ENCODE measurements at places on chromosomes 3 and 15.

DNA sequence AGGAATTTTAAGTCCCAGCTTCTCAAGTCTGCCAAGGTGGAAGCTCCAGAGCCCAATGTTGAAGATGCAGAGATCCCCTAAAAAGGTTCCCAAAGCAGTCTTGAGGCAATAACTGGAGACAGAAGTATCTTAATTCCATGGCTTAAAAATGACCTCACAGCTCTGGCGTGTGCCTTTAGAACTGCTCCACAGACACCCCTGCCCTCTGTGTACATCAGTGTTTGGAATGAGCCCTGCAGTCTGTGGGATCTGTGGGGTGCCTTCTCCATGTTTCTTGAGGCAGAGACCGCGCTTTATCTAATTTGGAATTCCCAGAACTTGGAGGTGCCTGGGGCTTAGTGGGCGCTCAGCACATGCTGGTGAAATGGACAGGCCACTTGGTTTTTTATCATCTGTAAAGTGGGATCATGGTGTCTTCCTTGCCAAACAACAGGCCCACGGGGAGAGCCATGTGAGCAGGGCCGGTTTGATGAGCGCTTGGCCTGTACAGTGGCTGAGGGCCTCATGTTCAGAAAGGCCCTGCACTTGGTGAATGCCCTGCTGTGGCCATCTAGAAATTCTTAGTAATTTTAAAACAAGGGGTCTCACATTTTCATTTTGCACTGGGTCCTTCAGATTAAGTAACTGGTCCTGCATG, 7.1 kb downstream of the ITGA11 start:
- no peaks in the 10 kb centered on the region for H3K27me3 ChIP-seq
- no peak for DNase-seq
- no peaks in the 10 kb centered on the region for H3K36me3 ChIP-seq
- H3K4me3 ChIP-seq = no peak overlapping the region
- H3K4me1 ChIP-seq = peaks cover under 1% of the 10 kb centered on the region

GRCh38 chr3:132703733-132704132, 18.5 kb downstream of the NPHP3 start:
- DNase-seq = no peak
- no peaks in the 10 kb centered on the region for H3K27me3 ChIP-seq
- H3K36me3 ChIP-seq = no peaks in the 10 kb centered on the region
- H3K4me3 ChIP-seq = no peak overlapping the region

DNA sequence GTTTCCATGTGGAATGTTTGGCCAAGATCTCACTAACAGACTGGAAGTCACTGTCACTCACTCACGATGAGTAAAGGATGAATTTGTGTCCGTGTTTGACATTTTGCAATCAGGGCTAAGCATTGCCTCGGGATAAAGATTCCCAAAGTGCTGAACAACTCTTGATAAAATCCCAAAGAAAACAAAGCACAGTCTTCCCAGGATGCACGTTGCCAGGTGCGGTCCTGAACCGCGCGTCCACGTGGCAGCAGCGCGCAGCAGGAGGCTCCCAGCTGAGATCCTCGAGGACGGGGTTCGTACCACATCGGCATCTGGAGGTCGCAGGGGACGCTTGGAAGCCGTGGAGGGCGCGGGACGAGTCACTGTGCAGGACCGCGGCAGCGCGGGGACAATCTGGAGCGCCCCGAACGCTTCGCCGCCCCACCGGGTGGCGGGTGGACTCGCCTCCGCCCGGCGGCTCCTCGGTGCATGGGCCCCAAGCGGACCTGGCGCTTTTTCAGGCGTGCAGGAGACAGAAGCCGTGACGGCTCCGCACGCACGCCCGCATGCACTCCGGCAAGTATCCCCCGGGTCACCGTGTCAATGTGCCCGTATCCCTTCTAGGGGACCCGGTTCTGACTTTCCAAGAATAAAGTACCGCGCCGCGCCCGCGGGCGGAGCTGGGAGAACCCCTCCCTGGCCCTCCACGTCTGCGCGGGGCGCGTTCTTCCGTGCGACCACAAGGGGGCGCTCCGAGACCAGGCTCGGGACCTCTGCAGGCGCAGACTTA, 17.7 kb downstream of the CPN2 start:
- H3K4me1 ChIP-seq = peaks cover 10% of the 10 kb centered on the region
- DNase-seq = no peak
- H3K4me3 ChIP-seq = peak overlapping the region; percentile 19
- no peaks in the 10 kb centered on the region for H3K36me3 ChIP-seq
- peak overlapping the region; percentile 10 for H3K27ac ChIP-seq

- H3K27me3 ChIP-seq = no peaks in the 10 kb centered on the region
- H3K4me1 ChIP-seq = peaks cover 10% of the 10 kb centered on the region
- no peak for DNase-seq
- H3K27ac ChIP-seq = no peak overlapping the region
These were observed 19.0 kb downstream of the ARNT2 start for GRCh38 chr15:80423215-80423614.

DNA sequence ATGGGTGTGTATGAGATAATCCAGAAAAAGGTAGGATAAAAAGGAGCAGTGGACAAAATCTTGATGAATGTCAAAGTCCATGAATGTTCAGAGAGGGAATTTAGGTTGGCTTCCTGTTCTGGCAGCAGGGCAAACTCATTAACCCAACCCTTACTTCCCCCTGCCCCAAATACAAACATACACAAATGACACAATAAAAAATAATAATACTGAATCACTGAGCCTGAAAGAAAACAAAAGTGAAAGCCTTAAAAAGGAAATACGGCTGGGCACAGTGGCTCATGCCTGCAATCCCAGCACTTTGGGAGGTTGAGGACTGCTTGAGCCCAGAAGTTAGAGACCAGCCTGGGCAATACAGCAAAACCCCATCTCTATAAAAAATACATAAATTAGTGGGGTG, 62.9 kb downstream of the GPR176 start:
- no peak overlapping the region for H3K27ac ChIP-seq
- no peaks in the 10 kb centered on the region for H3K4me1 ChIP-seq
- H3K36me3 ChIP-seq = no peaks in the 10 kb centered on the region
- no peaks in the 10 kb centered on the region for H3K27me3 ChIP-seq
- DNase-seq = no peak

- no peak overlapping the region for H3K27ac ChIP-seq
- H3K4me1 ChIP-seq = no peaks in the 10 kb centered on the region
- H3K27me3 ChIP-seq = no peaks in the 10 kb centered on the region
- peaks cover 14% of the 10 kb centered on the region for H3K36me3 ChIP-seq
These were observed 11.2 kb downstream of the RNF123 start for GRCh38 chr3:49700453-49701128.

All from esophagus squamous epithelium (tissue), 5 donors.